ENCODE measurements at places on chromosomes 1 and 21.

DNA sequence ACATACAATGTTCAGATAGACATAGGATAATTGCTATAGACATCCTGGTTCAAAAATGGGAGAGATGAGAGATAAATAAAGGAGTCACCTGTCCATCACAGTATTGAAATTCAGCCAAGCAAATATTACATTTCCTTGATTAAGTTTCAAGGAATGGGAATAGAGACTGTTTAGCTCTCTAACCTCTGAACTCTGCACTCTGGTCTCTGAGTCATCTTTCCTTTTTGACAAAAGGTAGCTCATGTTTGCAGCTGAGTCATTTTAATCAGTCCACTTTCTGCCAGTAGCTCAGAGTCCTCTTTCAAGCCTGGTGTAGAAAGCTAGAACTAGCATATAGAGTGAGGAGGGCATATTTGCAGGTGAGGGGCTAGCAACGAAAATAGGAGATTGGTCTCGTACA is 51.4 kb upstream of the GJA8 start:
- DNase-seq = no peak

GRCh38 chr1:39886757-39887231 is 3.5 kb upstream of the TRIT1 start:
- DNase-seq = no peak

DNA sequence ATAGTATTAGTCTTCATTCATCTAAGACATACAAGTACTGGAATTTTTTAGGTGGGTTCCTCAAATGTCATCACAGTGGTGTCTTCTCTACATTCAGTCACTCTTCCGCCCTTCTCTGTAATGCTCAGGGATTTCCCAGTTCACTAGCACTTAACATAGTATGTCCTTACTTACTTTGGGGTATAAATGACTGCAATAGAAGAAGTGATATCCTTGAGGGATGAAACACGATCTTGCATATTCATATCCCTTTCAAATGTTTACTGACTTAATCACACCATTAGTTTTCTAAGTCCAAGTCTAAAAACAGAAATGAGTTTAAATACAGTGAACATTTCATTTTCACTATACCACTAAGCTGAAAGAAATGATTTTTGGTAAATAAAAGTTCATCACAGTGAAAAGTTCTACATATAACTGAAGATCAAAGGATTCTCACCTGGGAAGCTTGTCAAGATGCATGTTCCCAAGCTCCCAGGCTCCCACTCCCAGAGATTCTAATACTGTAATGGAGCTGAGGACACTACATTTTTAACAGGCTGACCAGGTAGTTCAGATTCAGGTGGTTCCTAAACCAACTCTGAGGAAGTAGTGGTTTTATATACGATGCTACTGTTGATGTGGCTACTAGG is 29.7 kb downstream of the MRPL39 start:
- DNase-seq = no peak

- no peak for DNase-seq
Measured at GRCh38 chr1:81327743-81328142, 473.0 kb upstream of the ADGRL2 start.

DNA sequence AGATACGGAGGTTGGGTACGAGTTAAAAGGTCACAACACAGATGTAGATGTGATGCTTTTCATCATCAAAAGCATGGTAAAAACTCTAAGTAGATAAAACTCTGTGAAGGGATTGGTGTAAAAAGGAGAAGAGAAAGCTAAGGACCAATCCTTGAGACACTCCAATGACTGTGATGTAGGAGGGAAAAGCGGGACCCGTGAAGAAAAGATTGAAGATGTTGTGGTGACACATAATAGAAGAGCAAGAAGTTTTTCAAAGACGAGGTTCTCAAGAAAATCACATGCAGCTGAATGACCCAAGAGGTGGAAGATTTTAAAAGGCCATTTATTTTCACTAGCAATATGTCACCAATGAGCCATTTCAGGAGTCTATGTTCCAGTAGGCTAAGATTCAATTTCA is 179.5 kb downstream of the MRPL39 start:
- no peak for DNase-seq

DNA sequence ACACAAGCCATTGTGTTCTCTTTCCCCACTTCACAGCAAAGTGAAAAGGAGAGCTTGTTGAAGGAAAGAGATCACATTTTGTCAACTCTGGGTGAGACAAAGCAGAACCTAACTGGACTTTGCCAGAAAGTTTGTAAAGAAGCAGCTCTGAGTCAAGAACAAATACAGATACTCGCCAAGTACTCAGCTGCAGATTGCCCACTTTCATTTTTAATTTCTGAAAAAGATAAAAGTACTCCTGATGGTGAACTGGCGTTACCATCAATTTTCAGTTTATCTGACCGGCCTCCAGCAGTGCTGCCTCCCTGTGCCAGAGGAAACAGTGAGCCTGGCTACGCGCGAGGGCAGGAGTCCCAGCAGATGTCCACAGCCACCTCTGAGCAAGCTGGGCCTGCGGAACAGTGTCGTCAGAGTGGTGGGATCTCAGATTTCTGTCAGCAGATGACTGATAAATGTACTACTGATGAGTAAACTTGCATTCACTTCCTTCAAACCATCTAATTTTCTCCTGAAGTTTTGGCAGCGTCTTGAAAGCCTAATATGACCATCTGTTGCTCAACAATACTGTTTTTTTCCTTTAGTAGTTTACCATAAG is 43.7 kb downstream of the BACH1 start:
- peak; percentile 49 for DNase-seq

GRCh38 chr1:29134695-29135028 is 11.0 kb upstream of the TMEM200B start:
- DNase-seq = no peak

GRCh38 chr1:17200246-17200645 is 4.7 kb upstream of the PADI1 start:
- DNase-seq = no peak

DNA sequence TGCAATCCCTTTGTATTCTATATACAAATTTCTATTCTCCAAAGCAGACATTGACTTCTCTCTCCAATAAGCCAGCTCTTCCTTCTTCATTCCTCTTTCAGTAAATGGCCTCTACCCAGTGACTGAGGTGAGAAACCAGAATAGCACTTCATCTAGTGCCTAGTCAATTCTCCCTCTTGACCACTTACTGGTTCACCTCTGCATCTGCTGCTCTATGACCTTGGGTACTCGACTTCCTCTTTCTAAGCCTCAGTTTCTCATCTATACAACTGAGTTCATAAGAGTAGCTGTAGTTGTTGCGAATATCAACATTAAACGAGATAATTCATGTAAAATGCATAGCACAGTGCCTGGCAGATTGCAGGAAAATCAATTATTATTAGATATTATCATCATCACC is 12.4 kb downstream of the LYST start:
- DNase-seq = no peak

- DNase-seq = no peak
Measured at GRCh38 chr1:245684166-245684565, 529.4 kb downstream of the KIF26B start.

GRCh38 chr1:176837708-176838107 is 326.8 kb downstream of the ASTN1 start:
- no peak for DNase-seq

- peak; percentile 25 for DNase-seq
Measured at GRCh38 chr1:66367369-66367768, 166.6 kb upstream of the SGIP1 start.

DNA sequence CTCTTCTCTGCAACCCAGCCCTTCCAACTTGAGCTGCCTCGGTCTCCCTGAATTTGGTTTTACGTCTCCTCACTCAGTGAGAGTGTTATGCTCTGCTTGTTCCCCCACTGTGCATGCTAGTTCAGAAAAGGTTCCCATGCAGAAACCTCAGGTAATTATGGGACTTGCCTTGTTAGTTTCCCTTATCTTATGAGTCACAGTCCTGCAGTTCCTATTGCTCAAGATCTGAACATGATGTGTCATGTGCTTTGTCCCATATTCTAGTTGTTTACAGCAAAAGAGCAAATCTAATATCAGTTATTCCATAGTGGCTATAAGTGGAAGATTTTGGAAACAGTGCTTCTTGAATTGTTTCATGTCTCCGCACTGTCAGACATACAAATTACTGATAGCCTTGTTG is 74.4 kb downstream of the DUSP10 start:
- DNase-seq = peak; percentile 51

DNA sequence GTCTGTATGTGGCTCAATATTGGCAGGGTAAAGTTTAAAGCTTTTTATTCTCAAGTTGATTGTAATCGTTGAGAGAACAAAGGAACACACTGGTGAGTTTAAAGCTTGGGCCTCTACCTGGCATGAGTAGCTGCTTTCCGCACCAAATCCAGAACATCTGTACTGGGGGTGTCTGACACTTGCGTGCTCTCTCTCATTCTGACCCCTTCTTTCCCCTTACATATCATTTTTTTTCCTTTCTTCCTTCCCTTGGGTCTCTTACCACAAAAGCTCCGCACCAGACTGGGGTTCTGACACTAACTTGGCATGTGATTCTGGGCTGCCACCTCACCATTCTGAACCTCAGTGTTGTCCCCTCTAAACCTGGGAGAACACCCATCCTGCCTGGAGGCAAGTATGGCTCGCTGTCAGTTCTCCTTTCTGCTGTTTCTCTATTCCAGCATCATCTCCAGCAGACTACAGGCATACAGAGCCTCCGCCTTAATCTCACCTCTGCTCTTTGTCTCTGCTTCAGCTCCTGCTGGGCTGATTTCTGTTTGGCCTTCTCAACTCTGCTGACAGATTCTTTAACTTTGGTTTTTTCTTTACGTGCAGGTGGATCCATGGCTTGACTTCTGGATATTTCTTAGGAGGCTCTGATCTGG is 859 bp upstream of the ERMAP start:
- peak; percentile 53 for DNase-seq

DNA sequence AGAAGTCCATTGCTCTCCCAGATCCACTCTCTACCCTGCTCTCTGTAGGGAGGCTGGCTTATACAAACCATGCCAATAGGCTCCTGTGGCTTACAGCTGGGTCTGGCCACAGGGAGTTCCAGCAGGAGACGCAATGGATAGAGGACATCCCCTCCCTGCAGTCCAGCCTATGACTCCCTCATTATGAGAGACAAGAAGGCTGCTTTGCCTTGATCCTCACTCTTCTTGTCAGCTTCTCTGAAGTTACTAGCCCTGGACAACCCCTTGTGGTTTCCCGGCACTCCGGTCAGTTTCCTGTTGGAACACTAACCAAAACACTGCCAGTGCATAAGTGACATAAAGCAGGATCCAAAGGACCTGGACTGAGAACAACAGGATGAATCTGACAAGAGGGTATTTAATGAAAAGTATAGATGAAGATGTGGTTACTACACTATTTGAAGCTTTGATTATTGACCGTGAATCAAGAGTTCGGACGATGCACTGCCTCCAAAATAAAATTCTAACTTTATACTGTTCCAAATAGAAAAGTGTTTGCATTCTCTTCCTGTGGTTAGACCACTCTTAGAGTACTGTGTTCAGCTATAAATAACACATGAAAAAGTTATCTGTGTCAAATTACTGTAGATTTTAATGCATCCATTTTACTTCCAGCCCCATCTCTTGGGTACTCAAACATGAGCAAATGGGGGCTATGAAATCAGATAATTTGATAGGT is 32.7 kb upstream of the ZNF326 start:
- DNase-seq = peak; percentile 32

DNA sequence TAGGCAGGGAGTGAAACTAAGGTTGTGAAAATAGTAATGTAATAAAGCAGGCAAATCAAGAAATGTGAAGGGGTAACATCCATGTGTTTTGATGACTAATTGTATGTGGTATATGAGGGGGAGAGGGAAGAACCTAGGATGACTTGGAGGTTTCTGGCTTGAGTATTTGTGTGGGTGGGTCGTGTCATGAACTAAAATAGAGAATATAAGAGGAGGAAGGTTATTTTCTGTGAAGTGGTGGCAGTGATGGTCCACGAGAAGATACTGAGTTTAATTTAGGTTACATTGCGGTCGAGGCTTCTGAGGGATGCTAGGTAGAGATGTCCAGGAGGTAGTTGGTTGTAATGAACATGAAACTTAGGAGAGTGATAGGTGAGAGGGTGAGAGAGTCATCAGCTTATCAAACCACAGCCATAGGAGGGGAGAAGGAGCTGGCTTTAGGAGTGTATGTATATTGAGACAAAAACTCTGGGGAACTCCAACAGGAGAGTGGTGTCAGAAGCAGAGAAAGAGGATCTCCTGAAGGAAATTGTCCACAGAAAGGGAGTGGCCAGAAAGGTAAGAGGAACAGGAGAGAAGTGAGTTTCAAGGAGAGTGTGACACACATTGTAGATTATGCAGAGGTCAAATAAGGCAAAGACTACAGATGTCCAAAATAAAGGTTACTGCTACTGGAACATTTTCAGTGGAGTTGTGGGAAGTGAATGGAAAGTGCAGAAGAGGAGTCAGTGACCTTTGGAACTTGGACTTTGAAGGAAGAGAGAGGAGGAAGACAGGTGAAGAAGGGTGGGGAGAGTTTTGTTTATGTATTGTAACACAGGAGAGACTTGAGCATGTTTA is 89.0 kb upstream of the MACF1 start:
- peak; percentile 36 for DNase-seq

DNA sequence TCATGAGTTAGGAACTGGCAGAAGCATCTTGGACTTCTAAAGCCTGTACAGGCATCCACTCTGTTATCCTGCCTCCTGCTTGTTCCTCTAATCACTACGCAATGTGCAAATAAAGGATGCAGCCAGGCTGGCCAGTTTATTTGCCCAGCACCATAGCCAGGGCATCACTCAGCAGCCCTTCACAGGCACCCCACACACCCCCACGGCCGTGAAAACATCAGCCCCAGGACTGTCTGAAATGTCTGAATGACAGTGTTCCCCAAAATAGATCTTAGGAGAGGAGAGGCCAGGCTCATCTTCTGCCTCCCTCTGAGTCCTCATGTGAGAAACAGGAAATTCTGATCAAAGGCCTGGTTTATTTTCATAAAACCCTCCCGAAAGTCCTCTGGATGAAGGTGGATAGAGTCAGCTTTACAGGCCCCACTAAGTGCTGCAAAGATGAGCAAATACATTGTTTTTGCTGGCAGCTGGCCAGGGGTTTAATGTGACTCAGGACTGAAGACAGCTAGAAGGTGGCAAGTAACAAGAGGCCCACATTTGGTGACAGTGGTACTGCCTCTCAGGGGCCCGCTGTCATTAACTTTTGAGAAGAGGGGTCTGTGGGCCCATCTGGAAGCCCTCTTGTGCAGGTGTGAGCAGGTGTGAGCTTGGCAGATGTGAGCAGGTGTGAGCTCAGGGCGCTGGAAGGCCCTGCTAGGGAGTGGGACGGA is 32.9 kb downstream of the GRHL3 start:
- no peak for DNase-seq

- no peak for DNase-seq
Measured at GRCh38 chr21:46424621-46425020, 34.1 kb upstream of the DIP2A start.

DNA sequence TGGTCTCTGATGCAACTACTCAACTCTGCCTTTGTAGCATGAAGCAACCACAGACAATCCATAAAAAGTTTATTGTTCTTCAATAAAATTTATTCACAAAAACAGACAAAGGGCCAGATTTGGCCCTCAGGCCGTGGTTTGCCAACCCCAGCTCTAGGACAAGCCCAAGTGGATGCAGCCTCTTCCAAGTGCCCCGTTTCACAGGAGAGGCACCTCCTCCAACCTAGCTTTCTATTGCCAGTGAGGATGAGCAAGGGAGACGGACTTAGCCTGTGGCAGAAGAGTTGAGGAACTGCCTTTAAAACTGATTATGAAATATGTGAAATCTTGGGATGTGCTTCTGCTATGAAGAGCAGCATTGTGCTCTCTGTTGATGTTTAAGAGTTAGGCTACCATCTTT is 105.4 kb downstream of the PSMG1 start:
- no peak for DNase-seq

GRCh38 chr1:168555508-168556046 is 11.8 kb upstream of the XCL2 start:
- DNase-seq = no peak

- DNase-seq = peak; percentile 83
Measured at GRCh38 chr1:234942879-234943506, 185.6 kb downstream of the TOMM20 start.
